ENCODE measurements at places on chromosomes 3 and 15. TPM values are rescaled to one million over a fixed set of nuclear protein-coding genes. Genes with fewer than 3 reads are reported as not detected.

GRCh38 chr15:72790302-72790910 is 6.8 kb upstream of the ADPGK start:
- peak; percentile 74 for DNase-seq

CAND2 gene
- 0.16 TPM for polyA plus RNA-seq

- DNase-seq, result no peak
Measured at GRCh38 chr3:187626581-187626980, 43.6 kb downstream of the SST start.

SLC2A2 gene
- polyA plus RNA-seq, result not detected

DNA sequence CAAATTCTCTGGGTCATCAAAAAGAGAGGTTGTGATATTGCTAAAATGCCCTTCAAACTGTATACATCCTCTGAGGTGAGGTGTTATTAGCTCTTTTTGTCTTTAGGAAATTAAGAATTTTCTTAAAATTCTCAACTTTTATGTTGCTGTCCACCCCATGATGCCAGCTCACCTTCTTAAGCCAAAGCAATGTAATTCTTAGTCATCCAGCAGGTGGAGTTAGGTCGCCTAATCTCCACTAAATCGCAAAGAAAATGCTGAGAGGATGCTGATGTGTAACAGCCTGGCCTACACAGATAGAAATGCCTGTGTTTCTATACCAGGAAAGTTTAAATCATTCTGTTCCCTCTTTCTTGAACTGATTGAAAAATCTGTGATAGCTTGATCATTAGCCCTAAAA is 770.2 kb upstream of the ALCAM start:
- peak; percentile 39 for DNase-seq

DNA sequence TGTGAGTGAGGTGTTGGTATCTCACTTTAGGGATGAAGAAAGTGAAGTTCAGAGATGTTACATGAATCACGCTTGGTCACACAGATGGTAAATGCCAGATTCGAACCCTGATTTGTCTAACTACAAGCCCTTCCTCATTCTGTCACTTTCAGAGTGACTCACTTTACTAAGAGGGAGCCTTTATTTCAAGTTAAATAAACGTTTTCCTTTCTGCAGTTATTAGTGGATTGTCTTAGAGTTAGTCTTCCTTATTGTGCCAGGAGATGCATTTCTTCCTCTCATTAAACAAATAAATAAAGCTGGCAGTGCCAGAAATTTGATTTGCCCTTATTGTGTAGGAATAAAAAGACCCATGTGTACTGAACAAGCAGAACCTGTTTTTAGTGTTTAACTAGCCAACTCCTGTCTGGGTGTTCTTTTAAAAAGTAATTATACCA is 162.5 kb downstream of the AKAP13 start:
- peak; percentile 7 for DNase-seq

- peak; percentile 10 for DNase-seq
Measured at GRCh38 chr15:79736435-79737000, 160.3 kb downstream of the MTHFS start.

LRRC3B gene
- not detected for polyA plus RNA-seq

DNA sequence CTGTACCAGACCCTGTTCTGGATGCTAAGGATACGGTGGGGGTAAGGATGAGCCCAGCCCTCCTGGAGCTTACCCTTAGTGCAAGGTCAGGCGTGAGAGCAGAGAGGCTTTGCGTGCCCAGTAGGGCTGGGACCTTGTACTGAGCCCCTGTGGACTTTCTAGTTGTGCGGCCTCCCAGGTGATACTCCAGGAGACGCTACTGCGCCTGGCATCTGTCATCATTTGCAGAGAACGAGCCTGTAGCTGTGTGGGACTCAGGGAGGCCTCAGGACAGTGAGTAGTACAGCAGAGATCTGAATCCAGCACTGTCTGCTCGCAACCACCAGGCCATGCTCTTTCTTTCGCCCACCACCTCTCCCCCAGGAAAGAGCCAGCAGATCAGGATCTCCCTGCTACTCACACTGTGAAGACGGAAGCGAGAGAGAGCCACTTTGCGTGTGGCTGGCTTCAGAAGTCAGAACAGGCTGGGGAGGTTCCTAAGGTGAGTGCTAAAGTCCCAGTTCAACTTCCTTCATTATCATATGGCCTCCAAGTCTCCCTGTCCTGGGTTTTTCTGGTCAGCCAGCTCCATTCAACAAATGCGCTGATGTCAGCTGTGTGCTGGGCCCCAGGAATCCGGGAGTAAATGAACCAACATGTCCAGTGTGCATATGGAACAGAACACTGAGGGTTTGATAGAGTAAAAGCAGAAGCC is 38.2 kb upstream of the ITGA11 start:
- no peak for DNase-seq

- DNase-seq, result peak; percentile 24
Measured at GRCh38 chr15:39025321-39025720, 460.7 kb upstream of the RASGRP1 start.

SLC28A1 gene
- polyA plus RNA-seq, result not detected

DNA sequence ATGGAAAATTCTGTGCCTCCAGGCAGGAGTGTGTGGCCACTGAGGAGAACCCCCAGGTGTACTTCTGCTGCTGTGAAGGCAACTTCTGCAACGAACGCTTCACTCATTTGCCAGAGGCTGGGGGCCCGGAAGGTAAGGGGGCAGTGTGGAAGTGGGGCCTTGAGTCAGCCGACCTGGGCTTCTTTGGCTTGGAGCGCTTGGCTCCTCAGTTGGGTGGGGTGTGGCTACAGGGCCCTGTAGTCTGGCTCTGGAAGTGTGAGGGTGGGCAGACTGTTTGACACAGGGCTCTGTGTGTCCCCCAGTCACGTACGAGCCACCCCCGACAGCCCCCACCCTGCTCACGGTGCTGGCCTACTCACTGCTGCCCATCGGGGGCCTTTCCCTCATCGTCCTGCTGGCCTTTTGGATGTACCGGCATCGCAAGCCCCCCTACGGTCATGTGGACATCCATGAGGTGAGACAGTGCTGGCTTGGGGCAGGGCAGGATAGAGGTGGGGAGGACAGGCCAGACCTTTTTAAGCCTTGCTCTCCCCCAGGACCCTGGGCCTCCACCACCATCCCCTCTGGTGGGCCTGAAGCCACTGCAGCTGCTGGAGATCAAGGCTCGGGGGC is 18.2 kb upstream of the EXOG start:
- DNase-seq, result no peak

DNA sequence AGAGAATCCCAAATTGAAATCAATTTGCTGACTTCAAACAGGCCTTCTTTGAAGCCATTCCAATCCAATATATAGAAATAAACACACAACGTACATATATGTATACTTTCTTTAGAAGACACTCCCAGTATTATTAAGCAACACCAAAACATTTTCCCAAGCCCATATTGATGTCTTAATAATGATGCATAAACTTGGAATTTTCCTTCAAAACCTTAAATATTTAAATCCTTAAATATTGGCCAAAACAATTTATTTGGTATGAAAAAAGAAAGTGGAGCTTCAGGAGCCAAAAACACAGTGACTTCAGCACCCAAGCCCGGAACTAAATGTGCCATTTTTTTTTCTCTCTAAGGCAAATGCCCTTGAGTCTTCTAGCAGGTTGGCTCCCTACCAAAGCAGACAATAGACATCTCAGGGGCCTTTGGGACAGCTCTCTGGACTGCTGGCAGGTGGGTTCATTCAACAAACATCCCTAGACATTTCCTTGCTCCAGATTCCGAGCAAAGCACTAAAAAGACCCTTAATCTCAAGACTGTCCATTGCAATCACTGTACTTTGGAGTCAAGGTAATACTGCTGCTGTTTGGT is 384.7 kb downstream of the NTRK3 start:
- DNase-seq, result peak; percentile 69

DNA sequence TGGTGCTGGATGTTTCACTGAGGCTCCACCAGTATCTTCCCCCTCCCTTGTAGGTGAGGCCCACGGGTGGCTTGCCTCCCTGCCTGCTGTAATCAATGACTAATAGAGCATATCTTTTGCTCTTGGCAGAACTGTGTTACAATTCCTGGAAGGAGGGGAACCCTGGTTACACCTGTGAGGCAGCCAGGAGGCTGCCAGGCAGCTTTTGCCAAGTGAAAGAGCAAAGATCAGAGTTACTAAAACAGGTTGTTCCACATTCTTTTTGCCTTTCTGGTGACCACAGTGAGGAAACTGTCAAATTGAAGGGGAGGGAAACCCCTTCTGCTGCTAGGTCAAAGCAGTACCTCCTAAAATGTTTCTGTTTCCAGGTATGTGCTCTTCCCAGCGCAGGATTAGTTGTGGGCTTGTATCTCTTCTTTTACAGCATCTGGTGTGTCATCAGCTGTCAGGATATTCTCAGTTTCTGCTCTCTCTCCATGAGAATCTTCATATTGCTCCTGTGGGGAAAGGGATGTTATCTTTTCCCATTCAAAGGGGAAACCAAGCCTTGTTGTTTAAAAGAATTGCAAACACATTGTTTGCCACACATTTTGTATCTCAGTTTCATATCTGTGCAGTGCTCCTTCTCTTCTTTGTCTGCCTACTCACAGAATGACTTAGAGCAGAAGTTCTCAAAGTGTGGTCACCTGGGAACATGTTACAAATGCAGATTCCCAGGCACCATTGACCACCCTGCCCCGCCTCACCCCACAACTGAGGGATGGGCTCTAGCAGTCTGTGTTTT is 137.4 kb upstream of the UMPS start:
- DNase-seq, result no peak

IQCB1 gene
- polyA plus RNA-seq, result 11.3 TPM

IL17RB gene
- 0.79 TPM for polyA plus RNA-seq

ACKR4 gene
- polyA plus RNA-seq, result 14.8 TPM

GRCh38 chr3:196463804-196464203 is 31.6 kb upstream of the UBXN7 start:
- no peak for DNase-seq

- DNase-seq, result no peak
Measured at GRCh38 chr3:24287755-24288450, 206.7 kb downstream of the THRB start.

- peak; percentile 61 for DNase-seq
Measured at GRCh38 chr3:13480340-13481318, 523 bp downstream of the HDAC11 start.

LRRC28 gene
- polyA plus RNA-seq, result 18.4 TPM

GRCh38 chr3:61425356-61425755 is 136.0 kb upstream of the PTPRG start:
- DNase-seq, result no peak

GRCh38 chr3:94069194-94069813 is 6.4 kb downstream of the NSUN3 start:
- DNase-seq, result peak; percentile 67

DNA sequence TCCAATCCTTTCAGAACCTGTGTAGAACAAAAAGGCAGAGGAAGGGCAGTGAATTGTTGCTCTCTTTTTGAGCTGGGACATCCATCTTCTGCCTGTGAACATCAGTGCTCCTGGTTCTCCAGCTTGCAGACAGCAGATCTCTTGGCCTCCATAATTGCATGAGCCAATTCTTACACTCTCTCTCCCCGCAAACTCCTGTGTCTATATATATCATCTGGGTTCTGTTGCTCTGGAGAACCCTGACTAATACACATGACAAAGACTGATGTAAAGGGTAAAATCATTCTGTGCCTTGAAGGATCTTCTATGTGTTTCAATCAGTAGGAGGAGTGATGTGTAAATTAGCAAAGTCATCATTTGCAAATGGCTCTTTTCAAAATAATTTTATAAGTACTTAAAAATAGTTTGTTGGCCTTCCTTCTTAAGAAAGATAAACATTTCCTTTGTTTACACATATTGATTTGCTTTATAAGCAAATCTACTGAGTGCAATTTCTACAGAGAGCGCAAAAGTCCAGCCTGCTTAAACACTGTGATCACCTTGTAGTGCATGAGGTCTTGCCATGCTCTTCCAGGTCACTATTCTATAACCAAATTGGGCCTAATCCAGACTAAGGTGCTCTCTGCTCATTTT is 154.9 kb upstream of the ANKRD28 start:
- DNase-seq, result peak; percentile 60

DNA sequence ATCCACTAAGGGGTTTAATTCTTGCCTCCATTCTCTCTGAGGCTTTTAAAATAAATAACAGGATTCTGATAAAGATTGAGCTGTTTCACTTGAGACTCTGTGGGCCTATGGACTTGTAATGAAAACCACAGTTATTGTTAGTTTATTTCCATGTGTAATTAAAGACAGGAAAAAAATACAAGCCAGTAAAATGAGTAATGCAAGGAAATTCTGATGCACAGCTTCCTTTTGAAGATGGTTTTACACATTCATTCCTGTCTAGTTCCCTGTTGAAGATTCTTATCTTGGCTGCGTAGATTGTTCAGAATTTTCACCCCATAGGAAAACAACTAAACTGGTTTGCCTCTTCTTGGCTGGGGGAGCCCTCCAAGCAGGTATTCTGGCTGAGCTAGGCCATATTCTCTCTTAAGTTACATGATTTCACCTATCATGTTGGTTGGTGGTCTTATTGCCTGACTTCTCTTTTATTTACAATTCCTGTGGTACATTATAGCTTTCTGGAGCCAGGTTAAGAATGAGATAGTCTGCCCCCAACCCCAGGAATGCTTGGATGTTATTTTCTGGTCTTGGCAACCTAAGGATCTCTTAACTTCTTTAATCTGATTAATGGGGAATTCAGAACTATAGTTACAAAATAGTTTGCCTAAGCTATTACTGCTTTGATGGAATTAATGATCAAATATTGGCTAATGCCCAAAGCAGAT is 67.6 kb downstream of the MITF start:
- peak; percentile 83 for DNase-seq

- no peak for DNase-seq
Measured at GRCh38 chr3:17990390-17990789, 248.0 kb upstream of the TBC1D5 start.

DNA sequence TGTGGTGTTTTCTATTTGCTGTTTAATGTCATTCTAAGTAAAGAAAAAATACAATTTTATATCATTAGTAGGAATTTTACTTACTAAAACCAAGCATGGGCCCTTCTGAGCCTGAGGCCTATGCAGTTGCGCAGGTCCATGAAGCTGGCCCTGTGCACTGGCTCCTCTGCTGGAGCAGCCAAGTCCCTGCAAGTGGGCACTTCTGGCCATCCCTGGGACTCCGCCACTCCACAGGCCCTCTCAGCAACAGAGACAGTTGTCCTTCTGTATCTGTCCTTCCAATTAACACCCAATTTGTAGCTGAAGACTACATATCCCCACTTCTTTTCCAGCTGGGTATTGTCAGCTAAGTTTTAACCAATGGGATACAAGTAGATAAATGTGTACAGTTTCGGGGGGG is 49.9 kb upstream of the RYK start:
- DNase-seq, result peak; percentile 40

DNA sequence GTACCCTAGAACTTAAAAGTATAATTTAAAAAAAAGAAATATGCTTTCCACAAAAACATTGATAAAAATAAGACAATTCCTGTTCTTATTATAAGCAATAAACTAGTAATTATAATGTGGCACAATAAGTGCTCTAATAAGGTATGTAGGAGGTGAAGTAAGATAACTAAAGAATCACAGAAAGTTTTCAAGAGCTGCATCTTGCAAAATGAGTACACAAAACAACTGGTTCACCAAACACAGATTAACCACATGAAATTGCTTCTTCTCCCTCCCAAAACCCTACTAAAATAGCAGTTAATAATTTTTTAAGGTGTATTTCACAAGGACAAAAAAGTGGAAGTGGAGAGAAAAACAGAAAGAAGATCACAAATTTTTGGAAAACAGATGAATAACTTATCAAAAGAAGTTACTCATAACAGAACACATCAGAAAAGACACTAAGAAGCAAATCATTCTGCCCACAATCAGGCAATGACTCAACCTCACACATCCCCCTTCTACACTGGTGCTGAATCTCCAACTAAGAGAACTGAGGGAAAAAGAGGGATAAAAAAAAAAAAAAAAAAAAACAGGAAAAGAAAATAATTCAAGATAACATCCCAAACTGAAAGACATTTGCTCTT is 64.2 kb downstream of the TBC1D5 start:
- peak; percentile 65 for DNase-seq

RTP4 gene
- 0.48 TPM for polyA plus RNA-seq
